ENCODE measurements at places on chromosomes 1 and 21. TPM values are rescaled to one million over a fixed set of nuclear protein-coding genes. Genes with fewer than 3 reads are reported as not detected.

Gene PAPPA2
- total RNA-seq: 1.8 TPM

Gene DDAH1
- 68.1 TPM for total RNA-seq

Gene ERG
- total RNA-seq: 19.6 TPM

Gene SDC3
- total RNA-seq: 120 TPM

Gene PLEKHM2
- total RNA-seq: 27.5 TPM

Gene IGSF5
- total RNA-seq: 2.7 TPM

Gene MCOLN3
- 0.77 TPM for total RNA-seq

Gene MCOLN2
- total RNA-seq: 0.89 TPM

- no peak for DNase-seq
Observed at GRCh38 chr1:43444836-43445235, 8.9 kb downstream of the HYI start.

DNA sequence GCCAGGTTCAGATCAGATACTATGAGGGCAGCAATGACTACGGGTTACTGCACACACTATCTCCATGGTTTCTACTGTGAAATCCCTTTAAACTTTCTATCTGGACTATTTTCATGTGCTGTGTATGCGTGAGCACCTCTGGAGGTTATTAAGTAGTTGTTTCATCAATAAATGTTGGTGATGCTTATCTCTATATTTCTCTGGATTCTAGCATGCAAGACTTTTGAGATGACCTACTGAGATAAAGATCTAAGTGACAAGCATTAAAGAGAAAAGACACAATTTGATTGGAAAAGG, 194.0 kb downstream of the NRIP1 start:
- no peak for DNase-seq

DNA sequence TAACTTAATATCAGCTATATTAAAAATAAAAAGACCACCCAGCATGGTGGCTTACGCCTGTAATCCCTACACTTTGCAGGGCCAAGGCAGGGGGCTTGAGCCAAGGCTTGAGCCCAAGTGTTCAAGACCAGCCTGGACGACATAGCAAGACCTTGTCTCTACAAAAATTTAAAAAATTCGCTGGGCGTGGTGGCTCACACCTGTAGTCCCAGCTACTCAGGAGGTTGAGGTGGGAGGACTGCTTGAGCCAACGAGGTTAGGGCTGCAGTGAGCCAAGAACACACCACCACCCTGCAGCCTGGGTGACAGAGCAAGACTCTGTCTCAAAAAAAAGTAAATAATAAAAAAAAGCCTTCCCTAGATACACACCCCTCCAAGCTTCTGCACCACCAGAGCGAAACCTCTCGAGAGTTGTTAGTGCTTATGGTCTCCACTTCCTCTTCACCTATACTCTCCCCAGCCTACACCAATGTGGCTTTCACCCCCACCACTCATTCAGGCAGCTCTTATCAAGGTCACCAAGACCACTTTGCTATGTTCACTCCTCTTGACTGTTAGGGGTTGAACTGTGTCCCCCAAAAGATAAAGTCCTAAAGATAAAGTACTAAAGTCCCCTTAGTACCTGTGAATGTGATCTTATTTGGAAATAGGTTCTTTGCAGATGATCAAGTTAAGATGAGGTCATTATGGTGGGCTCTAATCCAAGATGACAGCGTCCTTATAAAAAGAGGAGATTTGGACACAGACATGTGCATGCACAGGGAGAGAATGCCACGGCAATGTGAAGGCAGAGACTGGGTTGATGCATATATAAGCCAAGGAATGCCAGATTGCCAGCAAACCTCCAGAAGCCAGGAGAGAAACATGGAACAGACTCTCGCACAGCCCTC, 6.8 kb upstream of the PPP1R15B start:
- DNase-seq: no peak

DNA sequence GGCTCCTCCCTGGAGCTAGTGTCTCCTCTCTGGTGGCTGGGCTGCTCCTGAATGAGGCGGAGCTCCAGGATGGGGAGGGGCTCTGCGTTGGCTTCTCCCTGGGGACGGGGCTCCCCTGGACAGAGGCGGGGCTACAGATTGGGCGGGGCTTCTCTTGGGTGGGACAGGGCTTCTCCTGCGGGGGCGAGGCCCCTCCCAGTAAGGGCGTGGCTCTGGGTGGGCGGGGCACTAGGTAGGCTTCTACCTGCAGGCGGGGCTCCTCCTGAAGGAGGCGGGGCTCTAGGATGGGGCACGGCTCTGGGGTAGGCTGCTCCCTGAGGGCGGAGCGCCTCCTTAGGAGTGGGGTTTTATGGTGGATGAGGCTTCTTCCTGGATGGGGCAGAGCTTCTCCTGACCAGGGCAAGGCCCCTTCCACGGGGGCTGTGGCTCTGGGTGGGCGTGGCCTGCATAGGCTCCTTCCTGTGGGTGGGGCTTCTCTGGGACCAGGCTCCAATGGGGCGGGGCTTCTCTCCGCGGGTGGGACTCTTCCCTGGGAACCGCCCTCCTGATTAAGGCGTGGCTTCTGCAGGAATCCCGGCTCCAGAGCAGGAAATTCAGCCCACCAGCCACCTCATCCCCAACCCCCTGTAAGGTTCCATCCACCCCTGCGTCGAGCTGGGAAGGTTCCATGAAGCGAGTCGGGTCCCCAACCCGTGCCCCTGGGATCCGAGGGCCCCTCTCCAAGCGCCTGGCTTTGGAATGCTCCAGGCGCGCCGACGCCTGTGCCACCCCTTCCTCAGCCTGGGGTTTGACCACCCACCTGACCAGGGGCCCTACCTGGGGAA, 22.7 kb upstream of the ARF1 start:
- DNase-seq: no peak

DNA sequence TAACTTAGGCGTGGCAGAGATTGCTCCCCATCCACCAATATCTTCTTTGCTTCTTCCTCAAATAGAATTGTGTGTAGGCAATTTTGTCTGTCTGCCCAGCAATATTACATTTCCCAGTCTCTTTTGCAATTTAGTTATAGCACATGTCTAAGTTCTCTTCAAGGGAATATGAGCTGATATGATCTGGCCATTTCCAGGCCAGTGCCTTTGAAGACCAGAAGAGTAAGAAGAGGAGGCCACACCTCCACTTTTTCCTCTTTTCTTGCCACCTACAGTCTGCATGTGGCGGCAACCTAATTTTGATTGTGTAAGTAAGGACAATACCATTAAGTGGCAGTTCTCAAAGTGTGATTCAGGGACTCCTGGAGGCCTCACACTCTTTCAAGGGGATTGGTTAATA, 6.3 kb upstream of the RSBN1 start:
- no peak for DNase-seq

DNA sequence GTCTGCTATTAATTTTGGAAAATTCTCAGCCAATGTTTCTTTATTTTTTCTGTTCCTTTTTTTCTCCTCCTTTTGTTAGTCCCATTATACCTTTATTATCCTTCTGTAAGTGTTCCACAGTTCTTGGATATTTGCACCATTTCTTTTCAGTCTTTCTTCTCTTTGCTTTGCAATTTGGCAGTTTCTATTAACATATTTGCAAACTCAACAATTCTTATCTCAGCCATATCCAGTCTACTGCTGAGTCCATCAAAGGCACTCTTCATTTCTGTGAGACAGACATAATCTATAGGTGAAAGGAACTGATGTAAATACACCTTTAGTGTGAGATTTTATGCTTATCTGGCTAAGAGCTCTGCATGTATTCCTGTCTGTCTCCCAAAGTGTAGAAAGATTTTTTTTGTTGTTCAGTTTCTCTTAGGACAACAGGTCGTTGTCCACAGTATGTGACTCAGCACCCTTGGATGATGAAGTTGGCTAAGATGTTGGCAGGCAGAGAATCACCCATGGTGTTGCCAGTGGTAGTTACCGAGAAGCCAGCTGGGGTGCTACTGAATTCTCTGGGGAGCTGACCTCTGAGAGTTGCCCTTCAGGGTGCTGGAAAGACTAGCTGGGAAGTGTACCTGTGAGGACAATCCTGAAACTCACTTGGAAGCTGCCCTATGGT, 38.4 kb downstream of the LEPR start:
- DNase-seq: no peak

DNA sequence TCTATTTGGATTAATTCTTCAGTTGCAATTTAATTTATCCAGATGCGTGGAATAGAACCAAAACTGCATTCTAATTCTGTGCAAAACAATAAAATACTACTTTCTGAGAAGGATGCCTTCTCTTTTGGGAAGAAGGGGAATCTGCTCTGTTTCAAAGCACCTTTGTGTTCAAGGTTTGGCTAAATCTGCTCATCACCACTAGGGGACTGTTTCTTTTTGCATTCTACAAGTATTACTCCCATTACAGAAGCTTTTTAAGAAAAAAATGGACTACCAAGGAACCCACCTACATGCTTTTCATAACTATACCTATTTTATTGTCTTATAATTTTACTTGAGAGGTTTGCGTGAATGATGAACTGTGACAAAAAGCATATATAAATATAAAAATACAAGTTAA, 18.2 kb downstream of the MRPS6 start:
- DNase-seq: no peak

GRCh38 chr1:236509203-236509602, 14.6 kb upstream of the LGALS8 start:
- no peak for DNase-seq

DNA sequence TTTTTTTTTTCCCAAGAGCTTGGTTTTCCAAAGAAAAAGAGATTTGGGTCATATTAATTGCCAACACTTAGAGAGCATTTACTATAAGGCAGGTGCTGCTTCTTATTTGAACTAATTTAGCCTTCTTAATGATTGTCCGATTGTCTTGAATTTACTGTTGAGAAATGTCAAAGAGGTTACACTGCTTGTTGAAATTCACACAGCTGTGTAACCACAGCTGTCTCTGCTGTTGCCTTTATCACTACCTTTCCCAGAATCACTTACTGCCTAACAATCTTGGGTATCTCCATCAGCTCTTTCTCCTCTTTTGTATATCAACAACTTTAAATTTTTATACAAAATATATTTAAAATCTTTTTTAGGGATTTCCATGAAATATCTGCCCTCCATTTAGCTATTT, 115.6 kb downstream of the UCHL5 start:
- no peak for DNase-seq

DNA sequence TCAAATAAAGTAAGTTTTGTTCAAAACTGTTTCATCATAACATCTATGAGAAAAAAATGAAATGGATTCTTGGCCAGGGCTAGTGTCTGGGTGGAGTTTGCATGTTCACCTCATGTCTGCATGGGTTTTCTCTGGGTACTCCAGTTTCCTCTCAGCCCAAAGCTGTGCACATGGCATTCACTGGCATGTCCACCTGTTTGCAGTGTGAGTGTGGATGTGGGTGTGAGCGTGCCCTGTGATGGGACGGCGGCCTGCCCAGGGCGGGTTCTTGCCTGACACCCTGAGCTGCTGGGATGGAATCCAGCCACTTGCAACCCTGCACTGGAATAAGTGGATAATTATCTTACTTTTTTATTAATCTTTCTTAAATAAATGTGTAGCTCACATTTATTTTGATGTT, 185.5 kb downstream of the RYR2 start:
- DNase-seq: no peak

- no peak for DNase-seq
Observed at GRCh38 chr1:97827887-97828286, 92.9 kb downstream of the DPYD start.

DNA sequence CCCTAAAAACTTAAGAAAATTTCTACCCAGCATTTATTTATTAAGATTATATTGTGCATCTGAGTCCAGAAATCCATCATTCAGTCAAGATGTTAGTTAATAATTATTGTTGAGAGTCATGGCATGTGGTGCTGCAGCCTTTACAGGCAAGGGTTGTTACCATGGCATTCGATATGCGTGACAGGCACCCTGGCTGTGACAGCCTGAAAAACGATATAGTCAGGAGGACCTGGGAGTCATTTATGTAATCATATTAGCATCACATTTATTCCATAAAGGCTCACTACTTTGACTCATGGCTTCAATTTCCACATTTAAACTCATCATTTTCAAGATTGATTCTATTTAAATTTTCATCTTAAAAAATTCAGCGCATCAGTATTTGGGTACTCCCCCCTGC, 68.0 kb downstream of the CACHD1 start:
- DNase-seq: no peak

DNA sequence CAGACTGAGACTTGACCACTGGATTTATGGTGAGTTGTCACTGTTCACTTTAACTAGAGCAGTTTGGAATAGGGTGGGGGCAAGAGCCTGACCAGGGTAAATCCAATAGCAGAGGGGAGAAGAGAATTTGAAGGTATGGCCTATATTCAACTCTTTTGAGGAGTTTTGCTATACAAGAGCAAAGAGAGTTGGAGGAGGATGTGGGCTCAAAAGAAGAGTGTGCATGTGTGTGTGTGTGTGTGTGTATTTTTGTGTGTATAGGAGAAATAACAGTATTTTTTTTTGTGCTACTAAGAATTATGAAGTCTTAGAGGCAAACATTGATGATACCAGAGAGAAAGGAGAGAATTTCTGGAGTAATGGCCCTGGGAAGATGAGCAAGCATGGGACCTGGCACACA, 164.8 kb upstream of the JUN start:
- DNase-seq: no peak
